Left ventricle myocardium inferior (tissue), 1 donor: ENCODE measurements at places on chromosomes 11 and 22.
A peak's percentile ranks its signal among the peaks of the same experiment; 100 is the strongest.

GRCh38 chr11:19939415-19939929, 220.8 kb downstream of the DBX1 start:
- no peak for DNase-seq

- DNase-seq, result peak; percentile 90
Observed at GRCh38 chr22:37198258-37199102, 10.4 kb upstream of the C1QTNF6 start.

DNA sequence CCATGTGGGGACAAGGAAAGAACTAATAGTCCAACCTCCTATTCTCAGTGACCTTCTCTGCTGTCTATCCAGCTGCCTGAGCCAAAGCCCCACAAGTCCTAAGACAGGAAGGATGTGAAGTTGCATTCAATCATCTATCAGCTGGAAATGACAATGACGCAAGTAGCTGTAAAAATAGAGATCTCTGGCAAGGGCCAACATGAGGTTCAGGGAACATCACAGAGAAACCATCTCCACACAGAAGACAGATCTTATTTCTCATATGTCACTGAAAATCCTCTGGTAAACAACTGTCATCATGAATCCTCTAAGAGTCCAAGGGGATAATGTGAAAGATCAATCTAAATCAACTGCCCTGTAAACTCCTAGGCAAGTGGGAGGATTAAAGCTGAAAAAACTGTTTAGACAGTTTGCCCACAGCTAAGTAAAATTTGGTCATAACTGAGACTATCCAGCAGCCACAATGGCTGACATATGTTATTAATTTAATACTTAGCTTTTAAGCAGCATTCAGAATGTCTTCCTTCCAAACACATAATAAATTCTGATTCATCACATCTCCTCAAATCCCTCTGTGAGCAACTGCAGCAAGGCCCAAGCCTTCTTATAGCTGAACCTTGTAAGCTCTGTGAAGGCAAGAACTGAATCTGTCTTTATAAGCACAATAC, 52.1 kb downstream of the ALG9 start:
- no peak for DNase-seq

DNA sequence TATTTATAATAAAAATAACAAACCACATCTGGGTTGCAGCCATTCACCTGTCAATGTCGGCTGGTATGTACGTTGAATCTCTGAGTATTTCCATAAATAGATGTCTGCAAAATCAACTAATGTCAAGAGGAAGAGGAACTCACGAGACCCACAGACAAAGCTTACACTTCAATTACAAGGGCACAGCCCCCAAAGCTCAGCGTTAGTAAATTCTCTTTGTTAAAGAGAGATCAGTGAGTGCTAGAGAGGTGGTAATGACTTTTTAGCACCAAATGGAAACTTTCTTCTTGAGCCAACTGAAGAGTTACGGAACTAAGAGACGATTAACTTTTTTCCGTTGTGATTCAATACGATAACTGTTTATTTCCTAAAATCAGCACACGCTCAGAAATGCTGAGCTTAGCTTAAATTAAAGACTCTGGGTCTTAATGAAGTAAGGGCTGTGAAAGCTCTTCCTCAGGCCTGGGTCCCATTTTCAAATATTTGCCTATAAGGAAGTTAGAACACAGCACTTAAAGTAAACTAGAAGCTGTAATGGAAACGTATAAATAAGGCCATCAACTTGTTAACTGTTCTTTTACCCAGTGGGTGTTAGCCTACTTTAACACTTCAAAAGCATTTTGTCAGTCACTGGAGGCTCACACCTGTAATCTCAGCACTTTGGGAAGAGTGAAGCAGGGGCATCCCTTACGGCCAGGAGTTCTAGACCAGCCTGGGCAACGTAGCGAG, 22.8 kb upstream of the TFIP11 start:
- DNase-seq, result no peak

DNA sequence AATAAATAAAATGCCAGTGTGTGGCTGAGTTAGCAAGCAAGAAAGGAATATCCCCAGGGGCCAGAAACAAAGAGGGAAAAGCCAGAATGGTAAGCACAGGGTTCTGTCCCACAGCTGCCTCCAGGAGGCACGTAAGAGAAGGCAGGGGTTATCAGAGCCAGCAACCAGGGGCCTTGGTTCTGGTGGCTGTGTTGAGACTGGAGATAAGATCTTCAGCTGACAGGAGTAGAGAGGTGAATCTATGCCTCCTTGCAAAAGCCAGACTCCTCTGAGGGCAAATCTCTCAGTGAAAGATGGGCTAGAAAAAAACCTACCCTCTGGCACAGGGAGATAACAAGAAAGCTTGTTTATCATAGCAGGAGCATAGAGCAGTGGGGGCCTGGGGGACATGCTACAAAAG, 29.8 kb upstream of the NFAM1 start:
- DNase-seq, result no peak
